ENCODE measurements at places on chromosomes 6 and 20.

DNA sequence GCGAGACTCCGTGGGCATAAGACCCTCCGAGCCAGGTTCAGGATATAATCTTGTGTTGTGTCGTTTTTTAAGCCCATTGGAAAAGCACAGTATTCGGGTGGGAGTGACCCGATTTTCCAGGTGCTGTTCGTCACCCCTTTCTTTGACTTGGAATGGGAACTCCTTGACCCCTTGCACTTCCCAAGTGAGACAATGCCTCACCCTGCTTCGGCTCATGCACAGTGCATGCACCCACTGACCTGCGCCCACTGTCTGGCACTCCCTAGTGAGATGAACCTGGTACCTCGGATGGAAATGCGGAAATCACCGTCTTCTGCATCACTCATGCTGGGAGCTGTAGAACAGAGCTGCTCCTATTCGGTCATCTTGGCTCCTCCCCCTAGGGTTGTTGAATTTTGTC, 307.7 kb upstream of the DEFB115 start:
- peak; percentile 69 for DNase-seq

GRCh38 chr6:92047152-92047850, 1372.1 kb downstream of the EPHA7 start:
- DNase-seq: no peak

GRCh38 chr6:29834564-29835436, 7.2 kb downstream of the HLA-G start:
- DNase-seq: peak; percentile 83

GRCh38 chr20:1163653-1164052, 21.1 kb downstream of the TMEM74B start:
- peak; percentile 13 for DNase-seq

DNA sequence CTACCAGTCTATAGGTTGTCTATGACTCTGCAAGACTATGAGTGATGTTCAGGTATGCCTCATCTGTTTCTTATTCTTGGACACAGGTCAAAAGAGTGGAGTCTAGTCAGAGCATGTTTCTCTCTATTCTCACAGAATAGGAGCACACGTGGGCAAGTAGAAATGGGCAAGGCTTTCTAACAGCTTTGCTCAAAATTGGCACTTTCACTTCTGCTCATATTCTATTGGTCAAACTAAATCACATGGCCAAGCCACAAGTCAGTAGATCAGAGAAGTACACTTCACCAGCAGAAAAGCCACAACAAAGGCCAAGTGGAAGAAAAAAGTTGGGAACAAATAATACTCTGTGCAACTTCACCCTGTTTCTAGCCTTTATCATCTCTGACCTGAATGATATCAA, 354.5 kb upstream of the SYNCRIP start:
- no peak for DNase-seq

DNA sequence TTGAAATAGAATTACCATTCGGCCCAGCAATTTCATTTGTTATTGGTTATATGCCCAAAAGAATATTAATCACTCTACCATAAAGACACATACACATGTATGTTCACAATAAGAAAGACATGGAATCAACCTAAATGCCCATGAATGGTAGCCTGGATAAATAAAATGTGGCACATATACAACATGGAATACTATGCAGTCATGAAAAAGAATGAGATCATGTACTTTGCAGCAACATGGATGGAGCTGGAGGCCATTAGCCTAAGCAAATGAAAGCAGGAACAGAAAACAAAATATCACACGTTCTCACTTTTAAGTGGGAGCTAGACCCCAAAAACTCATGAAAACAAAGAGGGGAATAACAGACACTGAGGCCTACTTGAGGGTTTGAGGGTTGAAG, 52.6 kb upstream of the RNGTT start:
- no peak for DNase-seq

- no peak for DNase-seq
These were observed 475.2 kb upstream of the MARCKS start for GRCh38 chr6:113381959-113382358.

GRCh38 chr20:42419814-42420532, 769.7 kb downstream of the PTPRT start:
- no peak for DNase-seq

DNA sequence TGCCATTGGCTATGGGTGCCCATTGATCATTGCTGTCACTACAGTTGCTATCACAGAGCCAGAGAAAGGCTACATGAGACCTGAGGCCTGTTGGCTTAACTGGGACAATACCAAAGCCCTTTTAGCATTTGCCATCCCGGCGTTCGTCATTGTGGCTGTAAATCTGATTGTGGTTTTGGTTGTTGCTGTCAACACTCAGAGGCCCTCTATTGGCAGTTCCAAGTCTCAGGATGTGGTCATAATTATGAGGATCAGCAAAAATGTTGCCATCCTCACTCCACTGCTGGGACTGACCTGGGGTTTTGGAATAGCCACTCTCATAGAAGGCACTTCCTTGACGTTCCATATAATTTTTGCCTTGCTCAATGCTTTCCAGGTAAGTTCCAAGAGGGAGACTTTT, 16.4 kb downstream of the ADGRF4 start:
- no peak for DNase-seq

- DNase-seq: no peak
These were observed 4.0 kb downstream of the RPP21 start for GRCh38 chr6:30348957-30349356.

DNA sequence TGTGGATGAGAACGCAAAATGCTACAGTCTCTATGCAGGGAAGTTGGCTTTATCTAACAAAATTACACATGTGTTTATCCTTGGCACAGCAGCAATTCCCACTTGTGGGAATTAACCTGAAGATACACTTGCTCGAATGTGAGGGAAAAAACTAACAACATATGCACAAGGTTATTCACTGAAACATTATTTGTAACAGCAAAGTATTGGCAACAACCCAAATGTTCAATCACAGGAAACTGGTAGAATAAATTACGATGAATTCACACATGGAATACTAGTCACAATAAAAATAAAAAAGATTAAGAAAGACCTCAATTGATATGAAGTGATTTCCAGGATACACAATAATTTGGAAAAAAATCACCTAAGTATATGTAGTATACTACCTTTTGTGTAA, 68.1 kb upstream of the OGFRL1 start:
- no peak for DNase-seq

DNA sequence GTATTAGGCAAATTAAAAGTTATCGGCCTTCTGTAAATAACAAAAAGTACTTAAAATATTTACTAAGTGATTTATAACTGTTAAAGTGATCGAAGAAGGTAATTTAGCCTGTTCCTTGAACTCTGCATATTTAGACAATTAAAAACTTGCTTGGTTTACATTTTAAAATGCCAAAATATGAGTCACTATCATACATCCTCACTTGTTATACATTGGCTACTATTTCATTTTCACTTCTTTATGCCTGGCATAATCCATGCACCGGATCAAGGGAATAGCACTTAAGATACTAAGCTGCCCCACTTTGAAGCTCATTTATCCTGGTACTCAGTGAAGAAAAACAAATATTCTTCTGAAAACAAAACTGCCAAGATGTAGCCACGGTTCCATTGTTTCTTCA, 344.6 kb downstream of the UBE3D start:
- no peak for DNase-seq

- no peak for DNase-seq
These were observed 228.0 kb downstream of the CD109 start for GRCh38 chr6:73923905-73924485.

DNA sequence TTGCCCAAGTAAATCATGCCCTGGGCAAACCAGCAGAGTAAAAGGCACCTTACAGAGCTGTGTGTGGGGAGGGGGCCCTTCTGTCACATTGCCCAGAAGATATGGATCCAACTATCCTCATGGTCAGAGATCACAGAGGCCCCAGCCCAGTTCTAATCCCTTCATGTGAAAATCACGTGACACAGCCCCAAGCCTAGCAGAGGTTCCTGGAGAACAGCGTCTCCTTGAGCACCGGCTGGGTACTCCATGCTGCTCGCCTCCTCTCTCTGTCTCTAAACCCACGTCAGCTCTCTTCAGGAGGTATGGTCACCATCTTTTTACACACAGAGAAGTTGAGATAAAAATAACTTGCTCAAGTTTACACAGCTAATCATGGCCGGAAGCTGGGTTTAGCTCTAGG, 230.2 kb downstream of the ANKRD60 start:
- DNase-seq: no peak

- DNase-seq: no peak
These were observed 13.9 kb upstream of the ABHD16B start for GRCh38 chr20:63847237-63848002.

DNA sequence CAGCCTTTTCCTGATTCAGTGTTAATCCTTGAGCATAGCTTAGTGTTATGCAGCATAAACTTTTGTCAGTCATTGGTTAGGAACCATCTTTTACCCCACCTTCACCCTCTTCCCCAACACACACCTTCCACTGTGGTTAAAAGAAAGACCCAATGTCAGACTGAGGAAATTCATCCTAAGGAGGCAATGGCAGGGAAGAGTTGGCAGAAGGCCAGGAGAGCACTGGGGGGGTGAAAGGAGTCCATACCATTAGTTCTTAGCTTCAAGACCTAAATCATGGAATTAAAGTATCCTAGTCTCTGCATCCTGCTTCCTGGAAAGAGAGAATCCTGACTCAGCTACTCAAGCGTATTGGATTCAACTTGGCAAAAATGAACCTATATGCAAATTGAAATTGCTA, 16.9 kb upstream of the TAB2 start:
- no peak for DNase-seq

DNA sequence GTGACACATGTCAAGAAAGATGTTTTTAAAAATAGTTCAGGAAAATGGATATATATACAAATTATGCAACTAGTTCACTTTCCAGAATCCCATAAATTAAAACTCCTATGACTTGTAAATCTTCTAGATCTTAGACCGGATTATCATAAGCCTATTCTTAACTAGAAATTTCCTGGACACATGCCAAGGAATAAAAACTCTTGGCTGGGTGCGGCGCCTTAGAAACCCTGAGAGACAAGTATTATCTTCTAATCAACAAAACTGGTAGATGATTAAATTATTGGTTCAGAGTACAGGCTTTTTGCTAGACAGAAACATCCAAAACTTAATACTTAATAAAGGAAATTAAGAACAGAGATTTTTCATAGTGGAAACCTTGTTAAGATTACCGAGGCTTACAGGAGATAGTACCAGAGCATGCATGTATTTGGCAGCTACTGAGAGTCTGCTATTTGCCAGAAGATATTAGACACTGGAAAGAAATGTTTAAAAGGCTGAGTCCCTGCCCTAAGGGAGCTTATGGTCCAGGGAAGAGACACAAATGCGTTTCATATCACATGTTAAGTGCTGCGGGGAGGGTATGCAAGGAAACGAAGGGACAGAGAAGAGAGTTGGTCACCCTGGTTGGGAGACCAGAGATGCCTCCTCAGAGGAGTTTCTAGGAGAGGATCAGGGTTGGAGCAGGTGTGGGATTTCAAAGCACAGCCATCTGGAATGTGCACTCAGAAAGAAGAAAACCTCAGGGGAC, 46.5 kb upstream of the IFNGR1 start:
- no peak for DNase-seq

DNA sequence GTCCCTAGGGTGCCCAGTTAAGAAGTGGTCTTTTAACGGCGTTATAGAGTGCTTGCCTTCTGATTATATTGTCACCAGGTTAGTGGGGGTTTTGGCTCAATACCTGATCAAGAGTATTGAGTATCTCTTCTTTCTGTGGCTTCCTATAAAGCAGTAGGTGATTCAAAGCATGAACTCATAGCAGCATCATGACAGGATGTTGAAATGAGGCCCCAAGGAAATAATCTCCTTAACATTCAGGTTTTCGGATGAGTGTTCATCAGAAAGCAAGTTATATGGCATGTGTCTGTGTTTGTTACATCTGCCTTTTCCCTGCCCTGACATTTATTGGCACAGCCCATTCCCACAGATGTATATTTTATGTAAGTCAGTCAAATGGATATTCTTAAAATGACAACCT, 301.0 kb downstream of the FARS2 start:
- no peak for DNase-seq

DNA sequence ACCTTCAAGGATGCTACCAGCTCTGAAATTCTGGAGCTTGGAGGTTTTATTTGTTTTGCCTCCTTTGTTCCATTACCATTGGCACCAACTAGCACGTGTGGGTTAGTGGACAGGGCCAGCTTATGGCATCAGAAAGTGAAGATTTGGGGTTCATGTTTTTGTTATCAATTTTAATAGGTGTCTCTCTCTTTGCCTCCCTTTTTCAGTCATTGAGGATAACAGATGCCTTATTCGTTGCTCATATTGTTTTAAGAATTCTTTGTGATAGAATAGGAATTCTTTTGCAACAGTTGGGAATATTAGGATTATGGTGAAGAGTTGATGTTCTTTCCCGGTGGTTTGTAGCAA, 22.9 kb downstream of the TMC2 start:
- DNase-seq: no peak

DNA sequence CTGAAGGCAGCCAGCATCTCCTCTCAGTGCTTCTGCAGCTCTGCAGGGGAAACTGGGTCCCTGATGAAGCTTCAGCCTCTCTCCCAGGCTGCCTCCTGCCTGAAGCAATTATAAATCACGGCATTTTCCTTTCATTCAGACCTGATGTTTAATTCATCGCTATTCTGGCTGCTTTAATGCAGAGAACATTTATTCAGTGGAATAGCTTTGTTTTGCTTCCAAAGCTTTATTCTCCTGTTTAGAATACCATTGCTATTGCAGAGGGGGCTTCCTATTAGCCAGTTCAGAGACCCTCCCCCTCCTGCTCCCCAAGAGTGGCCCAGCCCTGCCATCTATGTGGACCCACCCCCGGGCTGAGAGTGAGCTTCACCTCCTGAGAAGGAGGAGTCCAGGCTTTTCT, 255.6 kb downstream of the LRFN2 start:
- DNase-seq: no peak

GRCh38 chr6:98516206-98516605, 318.2 kb upstream of the POU3F2 start:
- DNase-seq: no peak

DNA sequence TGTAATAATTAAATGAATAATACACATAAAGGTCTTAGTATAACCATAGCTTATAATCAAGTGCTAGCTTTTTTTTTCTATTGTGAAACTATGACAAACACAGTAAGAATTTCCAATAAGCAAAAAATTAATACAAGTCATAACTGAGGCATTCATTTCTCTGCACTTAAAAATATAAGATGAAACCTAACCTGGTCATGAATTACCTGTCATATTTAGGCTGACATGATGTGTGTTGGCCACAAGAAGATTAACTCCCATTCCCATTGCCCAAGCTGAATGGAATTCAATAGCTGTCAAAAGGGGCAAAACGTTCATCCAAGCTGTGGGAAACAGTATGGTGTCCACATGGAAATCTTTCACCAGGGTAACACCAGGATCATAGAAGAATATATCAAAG, 5.4 kb downstream of the VNN2 start:
- DNase-seq: no peak

DNA sequence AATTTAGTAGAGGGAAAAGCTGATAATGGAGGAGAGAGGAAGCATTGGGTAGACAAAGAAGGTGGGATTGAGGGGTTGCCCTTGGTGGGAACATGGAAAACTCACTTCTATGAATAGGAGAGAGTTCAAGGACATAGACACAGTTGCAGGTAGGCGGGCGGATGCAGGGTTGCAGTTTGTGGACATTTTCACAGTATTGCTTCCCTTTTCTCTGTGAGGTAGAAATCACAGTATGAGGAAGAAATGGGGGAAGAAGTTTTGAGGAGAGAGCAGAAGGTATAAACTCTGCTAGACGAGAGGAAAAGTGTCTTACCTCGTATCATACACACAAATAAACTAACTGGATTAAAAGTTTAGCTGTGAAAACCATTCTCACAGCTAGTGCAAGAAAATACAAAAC, 200.7 kb upstream of the ECI2 start:
- no peak for DNase-seq

All from vagina (tissue), 2 donors.